ENCODE measurements at places on chromosomes 11 and 22. TPM values are rescaled to one million over a fixed set of nuclear protein-coding genes. Genes with fewer than 3 reads are reported as not detected.

Gene MISFA
- total RNA-seq, result 0.74 TPM

DNA sequence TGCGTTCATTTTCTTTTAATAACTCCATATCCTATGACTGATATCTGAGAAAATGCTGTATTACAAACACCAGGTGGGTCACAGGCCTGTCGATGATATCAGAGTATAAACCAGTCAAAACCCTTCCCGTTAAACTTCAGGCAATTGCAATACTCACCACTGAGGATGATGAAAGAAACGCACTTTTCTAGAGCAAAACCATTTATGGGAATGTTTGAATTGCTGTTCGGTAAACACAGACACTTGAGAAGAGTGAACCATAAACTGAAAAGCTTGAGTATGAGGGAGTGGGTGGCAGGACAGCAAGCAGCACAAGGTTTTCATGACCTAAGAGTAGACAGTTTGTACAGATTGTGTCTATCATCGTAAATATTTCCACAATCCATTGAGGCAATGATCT is 139.8 kb upstream of the CEP126 start:
- DNase-seq, result no peak

Gene SLC5A1
- total RNA-seq, result 0.10 TPM

Gene SHANK2
- total RNA-seq, result 1.5 TPM

Gene OR56A1
- total RNA-seq, result not detected
